D721Med (cell line): ENCODE measurements at places on chromosomes 5 and 9.

GRCh38 chr5:15646371-15646770, 146.4 kb downstream of the FBXL7 start:
- DNase-seq, result no peak

DNA sequence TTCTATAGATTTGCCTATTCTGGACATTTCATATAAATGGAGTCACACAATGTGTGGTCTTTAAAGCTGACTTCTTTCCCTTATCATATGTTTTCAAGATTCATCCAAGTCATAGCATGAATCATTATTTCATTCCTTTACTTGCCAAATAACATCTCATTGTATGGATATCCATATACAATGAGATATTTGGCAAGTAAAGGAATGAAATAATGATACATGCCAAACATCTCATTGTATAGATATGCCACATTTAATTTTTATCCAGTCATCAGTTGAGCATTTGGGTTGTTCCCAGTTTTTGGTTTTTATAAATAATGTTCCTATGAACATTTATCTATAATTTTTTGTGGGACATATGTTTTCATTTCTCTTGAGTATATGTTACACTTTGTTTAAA, 20.5 kb upstream of the OR2K2 start:
- no peak for DNase-seq

- DNase-seq, result no peak
Observed at GRCh38 chr9:121071756-121072421, 2.9 kb upstream of the CNTRL start.

DNA sequence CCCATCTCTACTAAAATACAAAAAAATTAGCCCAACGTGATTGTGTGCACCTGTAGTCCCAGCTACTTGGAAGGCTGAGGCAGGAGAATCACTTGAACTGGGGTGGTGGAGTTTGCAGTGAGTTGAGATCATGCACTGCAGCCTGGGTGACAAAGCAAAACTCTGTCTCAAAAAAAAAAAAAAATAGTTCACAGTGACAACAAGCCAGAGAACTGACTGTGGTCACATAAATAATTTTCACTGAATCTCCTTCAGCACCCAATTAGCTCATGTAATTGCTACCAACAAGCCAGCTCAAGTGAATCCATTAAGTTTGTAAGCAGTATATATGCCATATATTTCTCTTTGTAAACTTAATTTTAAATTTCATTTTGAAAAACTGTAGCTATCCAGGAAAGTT, 14.5 kb upstream of the AFAP1L1 start:
- DNase-seq, result no peak

DNA sequence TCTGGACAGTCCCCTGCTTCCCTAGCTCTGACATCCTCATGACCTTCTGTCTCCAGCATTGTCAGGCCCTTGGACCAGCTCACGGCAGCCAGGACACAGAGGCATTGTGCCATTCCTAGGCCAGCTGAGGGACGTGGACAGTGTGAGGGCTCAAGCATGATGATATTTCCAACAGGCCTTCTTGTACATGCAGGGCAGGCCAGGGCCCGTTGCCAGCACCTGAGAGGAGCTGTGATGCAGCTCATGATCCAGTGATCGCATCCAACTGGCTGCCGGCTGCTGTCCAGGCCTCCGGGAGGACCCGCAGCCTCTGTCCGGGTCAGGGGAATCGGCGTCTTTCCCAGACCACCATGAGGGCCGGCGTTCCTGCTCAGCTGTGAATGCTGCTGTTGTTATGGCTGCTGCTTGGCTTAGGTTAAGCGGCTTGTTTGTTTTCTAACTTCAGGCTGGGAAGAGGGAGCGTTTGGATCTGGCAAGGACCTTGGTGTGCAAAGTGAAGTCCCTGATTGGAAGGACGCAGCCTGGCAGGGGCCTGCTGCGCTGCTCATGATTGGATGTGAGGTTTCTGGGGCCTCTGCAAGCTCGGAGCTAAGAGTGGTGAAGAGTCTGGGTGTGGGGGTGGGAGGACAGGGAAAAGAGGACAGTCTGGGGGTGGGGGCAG, 53.8 kb downstream of the PDZD2 start:
- DNase-seq, result no peak

- no peak for DNase-seq
Observed at GRCh38 chr5:139459451-139459934, 3.0 kb downstream of the ECSCR start.

DNA sequence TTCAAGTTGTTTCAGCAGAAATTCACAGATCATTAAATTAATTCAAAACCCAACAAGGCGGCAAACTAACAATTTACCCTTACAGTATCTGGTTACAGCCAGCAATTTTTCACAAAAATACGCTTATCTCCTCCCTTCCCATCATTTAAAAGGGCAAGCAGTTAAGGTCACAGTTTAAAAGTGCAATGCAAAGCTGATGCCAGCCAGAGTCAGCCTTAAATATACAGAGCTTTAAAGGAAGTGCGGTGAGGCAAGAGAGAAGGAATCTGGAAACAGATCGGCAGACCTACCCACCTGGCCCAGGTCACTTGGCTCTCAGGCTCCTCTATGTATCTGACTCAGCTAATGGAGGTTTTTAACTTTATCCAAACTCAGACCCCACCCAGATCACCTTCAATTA, 31.0 kb downstream of the EPB41L4A start:
- DNase-seq, result no peak

GRCh38 chr5:170173647-170174046, 59.1 kb upstream of the C5orf58 start:
- DNase-seq, result no peak

GRCh38 chr5:141512911-141513626, 24.2 kb downstream of the PCDHGC5 start:
- no peak for DNase-seq

DNA sequence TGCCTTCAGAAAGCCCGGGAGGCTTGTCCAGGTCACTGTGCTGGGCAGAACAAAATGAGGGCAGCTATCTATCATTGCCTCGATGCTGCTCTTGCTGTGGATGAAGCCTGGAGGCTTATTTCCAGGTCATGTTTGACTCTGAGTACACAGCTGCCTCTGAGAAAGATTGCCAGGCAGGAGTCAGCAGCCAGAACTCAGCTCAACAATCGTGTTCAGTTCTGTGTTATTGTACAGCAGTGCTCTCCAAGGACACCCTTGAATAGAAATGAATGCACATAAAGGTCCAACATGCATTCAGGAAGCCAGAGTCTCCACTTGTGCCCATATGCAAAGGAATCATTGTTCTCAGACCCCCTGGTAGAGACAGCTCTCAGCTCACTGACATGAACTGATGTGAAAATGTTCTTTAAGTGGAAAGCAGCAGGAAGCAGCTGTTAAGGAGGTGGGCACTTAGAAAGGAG, 61.7 kb upstream of the ZFR start:
- no peak for DNase-seq

- no peak for DNase-seq
Observed at GRCh38 chr5:151772029-151772845, 483 bp downstream of the G3BP1 start.

DNA sequence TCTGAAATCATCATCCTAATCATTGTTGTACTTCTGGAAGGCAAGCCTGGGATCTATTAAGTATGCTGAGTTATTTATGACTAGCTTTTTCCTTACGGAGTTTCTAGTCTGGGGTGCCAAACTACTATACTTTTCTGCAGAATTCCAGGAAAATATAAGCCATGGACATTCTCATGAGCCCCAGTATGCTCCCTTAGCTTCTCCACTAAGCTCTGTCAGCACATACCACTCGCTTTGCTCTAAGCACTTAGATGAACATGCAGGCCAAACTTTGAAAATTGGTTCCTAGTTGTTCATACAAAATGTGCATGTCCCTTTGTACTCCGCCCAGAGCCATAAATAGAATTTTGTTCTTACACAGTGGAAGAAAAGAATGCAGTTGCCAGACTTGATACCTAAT, 284.6 kb downstream of the ARRDC3 start:
- no peak for DNase-seq

DNA sequence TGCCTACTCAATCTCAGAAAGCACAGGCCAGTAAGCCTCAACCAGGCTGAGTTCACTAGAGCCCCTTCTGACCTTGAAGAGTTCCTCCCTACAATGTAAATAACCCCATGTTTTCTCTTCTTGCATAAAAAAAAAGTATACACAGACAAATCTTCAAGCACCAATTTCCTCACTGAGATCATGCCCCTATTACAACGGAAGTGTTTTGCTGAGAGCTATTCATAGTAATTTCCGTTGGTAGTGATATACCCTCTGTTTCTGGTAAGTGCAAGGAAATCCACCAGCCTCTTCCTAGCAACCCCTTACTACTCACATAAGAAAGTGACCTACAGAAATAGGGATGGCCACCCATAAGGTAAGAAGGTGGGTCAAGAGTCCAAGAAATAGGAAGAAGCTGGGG, 76.4 kb upstream of the TARS1 start:
- no peak for DNase-seq

- no peak for DNase-seq
Observed at GRCh38 chr5:7816535-7816901, 34.4 kb downstream of the CFAP90 start.

DNA sequence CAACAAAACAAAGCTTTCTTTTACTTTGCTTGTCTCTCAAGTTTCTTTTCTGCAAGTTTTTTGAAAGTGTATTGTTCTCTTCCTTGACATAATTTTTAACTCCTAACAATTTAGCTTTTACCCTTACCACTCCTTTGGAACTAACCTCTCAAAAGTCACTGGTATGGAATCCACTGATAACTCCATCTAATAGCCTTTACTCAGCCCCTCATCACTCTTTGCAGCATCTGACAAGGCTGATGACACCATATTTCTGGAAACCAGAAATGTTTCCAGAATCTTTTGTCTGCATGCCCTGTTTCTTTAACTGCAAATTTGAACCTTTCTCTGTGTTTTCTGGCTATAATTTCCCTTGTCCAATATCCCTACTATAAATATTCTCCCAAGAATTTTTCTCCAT, 46.5 kb downstream of the ZNF474 start:
- DNase-seq, result no peak

- no peak for DNase-seq
Observed at GRCh38 chr5:111107371-111107770, 15.2 kb downstream of the WDR36 start.
